ENCODE measurements at places on chromosomes 7 and 10.

GRCh38 chr10:121490871-121491519 lies 107.2 kb downstream of the FGFR2 start:
- DNase-seq = no peak

DNA sequence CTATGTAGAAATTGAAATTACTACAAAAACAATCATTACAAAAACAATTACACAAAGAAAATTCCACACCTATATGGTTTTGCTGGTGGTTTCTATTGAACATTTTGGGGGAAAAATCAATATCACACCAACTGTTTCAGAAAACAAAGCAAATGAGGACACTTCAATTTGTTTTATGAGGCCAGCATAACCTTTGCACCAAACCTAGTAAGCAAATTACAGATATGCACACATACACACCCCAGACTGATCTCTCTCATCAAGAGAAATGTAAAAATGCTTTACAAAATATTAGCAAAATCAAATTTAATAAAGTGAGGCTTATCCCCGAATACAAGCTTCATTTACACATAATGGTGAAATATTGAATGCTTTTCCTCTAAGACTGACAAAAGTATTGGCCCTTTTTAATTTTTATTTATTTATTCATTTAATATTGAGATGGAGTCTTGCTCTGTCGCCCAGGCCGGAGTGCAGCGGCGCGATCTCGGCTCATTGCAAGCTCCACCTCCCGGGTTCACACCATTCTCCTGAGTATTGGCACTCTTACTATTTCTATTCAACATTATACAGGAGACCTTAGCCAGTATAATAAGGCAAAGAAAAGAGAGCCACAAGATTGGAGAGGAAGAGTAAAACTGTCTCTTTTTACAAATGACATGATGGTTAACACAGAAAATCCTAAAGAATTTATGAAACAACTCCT lies 13.6 kb upstream of the ANK3 start:
- no peak for DNase-seq

- DNase-seq = peak; percentile 77
Observed at GRCh38 chr10:119206603-119207365, 587 bp upstream of the GRK5 start.

- DNase-seq = peak; percentile 45
Observed at GRCh38 chr7:134855442-134855841, 76.0 kb downstream of the CALD1 start.

DNA sequence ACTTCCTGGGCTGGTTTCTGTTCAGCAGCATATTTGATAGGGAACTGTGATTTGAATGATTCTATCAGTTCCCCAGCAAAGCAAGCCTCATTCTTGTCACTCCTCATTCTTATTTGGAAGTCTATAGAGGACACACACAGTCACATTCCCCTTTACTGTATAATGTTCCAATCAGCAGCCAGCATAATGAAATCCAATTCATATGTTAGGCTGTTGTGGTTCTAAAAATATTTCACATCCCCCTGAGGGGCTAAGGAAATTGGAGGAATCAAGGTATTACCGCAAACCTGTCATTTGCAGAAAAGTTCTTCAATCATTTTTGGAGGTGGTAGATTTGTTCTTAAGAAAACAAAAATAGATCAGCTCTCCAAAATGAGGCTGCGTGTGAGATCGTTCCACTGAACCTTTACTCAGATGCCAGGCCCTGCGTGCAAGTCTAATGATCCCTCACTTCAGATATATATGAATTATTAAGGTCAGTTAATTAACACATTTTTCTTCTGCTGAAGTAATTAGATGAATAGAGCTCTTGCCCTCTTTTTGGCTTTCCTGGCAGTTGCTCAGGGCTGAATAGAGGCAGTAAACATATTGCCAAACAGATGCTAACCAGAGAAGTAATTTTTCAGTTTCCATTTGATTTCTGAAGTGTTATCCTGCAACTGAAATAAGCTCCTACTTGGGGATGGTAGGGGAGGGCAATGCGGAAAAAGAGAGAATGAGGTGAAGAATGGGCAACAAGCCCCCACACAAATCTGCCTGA lies 31.8 kb downstream of the LSMEM1 start:
- no peak for DNase-seq

- DNase-seq = no peak
Observed at GRCh38 chr7:25386311-25386744, 158.0 kb upstream of the NPVF start.

Data from cardiac fibroblast (primary cell).